ENCODE measurements at places on chromosomes 13 and 19.

- no peak for DNase-seq
Observed at GRCh38 chr13:46571189-46571908, 18.4 kb downstream of the LRCH1 start.

DNA sequence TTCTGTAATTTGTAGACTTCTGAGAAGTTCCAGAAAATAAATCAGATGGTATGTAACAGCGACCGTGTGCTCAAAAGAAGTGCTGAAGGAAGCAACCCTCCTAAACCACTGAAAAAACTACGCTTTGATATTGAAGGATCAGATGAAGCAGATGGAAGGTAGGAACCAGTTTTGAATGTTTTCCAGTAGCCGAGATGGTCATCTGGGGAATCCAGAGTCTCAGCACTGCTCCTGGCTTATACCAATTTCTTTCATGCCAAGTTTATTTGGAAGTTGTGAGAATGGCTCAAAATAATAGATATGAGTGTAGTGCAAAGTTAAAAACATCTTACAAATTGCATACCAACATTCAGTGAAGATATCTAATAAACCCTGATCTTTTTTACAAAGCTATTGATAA, 56.2 kb downstream of the RCBTB2 start:
- DNase-seq, result no peak

DNA sequence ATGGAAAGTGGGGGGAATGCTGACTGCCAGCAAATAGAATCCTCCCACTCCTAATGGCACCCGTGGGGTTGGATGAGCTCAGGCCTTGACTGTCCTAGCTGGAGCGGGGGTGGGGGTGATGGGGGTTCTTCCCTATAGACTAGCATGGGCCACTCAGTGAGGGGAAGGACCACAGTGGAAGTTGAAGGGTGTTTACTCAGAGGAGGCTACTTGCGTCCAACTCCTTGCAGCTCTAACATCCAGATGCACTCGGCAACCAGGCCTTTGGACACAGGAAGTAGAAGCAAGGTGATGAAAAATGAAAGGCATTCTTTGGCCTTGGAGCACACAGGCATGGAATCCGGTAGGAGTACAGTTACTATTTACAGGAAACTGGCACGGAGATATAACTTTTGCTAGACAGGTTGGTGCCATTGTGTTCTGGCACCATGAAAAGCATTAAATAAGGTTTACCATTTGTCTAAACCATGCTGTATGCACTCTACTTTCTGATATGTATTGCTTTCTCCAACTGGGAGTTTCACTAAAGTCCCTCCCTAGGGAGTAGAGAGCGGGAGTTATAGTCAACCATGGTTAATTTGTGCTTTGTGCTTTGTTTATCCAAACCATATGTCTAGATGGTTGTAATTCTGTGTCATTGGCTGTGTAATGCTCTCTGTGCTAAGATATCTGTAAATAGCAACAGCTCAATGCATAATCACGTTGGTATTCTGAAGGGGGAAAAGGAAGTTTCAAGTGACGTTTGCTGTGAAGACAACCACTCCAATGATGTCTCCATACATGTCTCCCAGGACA, 125.3 kb downstream of the TSHZ3 start:
- no peak for DNase-seq

DNA sequence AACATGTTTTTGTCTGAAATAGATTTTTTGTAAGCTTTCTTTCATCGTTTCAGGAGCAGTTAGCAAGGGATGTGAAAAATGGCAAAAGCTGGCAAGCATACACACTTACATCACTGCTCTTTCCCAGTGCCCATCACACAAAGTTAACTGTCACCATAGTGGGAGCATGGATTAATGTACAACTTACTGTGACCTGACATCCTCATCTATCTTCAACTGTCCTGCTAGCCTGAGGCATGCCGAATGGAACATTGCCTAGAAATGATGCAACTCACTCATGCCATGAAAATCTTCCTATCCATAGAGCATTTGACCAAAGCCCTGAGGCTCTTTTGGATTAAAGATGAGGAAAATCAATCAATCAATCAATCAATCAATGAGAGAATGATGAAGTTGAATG, 491.7 kb upstream of the SLC10A2 start:
- DNase-seq, result no peak

- DNase-seq, result no peak
Observed at GRCh38 chr19:4035582-4035981, 28.0 kb downstream of the PIAS4 start.

Data from activated naive CD4-positive, alpha-beta T cell treated with anti-CD3 and anti-CD28 coated beads, Interleukin-2, amount 50 U/mL, for 72 hours (primary cell).